ENCODE measurements at places on chromosomes 1 and 21. TPM values are rescaled to one million over a fixed set of nuclear protein-coding genes. Genes with fewer than 3 reads are reported as not detected.

EDN2 gene
- total RNA-seq = not detected

MNDA gene
- not detected for total RNA-seq

- DNase-seq = no peak
Observed at GRCh38 chr1:26012864-26013263, 8.7 kb upstream of the EXTL1 start.

DNA sequence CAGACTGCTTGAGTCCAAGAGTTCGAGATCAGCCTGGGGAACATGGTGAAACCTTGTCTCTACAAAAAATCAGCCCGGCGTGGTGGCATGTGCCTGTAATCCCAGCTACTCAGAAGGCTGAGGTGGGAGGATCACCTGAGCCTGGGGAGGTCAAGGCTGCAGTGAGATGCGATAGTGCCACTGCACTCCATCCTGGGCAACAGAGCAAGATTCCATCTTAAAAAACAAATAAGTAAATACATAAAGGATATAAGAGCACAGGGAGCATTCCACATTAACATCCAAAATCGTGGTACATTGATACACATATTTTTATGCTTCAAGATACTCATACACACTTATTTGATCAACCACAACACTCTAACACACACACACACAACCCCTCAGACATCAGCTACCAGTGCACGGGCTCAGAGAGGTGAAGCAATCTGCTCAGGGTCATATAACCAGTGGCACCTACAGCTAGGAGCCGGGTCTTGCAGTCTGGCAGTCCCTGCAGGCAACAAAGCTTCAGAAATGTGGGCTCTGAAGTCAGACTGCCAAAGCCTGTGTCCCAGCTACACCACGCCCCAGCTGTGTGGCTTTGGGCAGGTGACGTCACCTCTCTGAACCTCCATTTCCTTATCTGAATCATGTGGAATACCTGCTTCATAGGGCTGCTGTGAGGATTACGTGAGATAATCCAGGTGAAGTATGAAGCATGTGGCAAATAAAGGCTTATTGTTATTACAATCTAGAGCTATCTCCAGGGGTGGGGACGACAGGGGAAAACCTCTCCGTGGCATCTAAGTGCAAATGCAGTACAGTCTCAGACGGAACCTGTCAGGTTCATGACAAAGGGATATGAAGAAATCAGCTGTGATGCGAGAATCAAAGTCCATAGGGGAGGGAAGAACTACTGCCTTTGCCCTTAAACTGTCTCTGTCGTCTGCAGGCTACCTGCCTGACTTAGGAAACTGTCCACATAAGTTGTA lies 4.8 kb upstream of the CRYBG2 start:
- no peak for DNase-seq

GRCh38 chr1:35573198-35574124 lies at the start of gene TFAP2E:
TFAP2E (plus strand) TSS chr1:35573314; CDS start chr1:35573578, 264 bp downstream.
- DNase-seq = peak; percentile 36

- DNase-seq = peak; percentile 32
Observed at GRCh38 chr21:31218830-31219608, 125.0 kb downstream of the TIAM1 start.

GRCh38 chr1:94250341-94250740 lies 13.0 kb upstream of the ARHGAP29 start:
- DNase-seq = no peak

- no peak for DNase-seq
Observed at GRCh38 chr1:201473296-201473695, 4.3 kb upstream of the PHLDA3 start.

DNA sequence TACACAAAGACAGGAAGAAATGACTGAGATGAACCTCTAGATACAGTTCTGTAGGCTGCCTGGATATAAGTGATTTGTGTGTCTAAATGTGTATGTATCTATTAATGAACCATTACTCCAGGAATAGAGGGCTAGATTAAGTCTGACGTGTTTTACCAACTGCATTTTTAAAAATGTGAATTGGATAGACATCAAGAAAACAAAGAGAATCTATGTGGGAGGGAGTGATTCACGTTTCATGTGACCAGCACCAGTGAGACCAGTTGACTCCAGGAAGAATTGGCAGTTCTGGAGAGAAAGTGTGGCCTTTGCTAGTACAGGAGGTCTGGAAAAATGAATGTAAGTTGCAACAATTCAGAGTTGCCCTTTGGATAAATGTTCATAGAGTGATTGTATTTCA lies 53.4 kb upstream of the RGS21 start:
- peak; percentile 67 for DNase-seq

GRCh38 chr1:6083801-6084446 lies 38.2 kb downstream of the KCNAB2 start:
- DNase-seq = peak; percentile 3

DNA sequence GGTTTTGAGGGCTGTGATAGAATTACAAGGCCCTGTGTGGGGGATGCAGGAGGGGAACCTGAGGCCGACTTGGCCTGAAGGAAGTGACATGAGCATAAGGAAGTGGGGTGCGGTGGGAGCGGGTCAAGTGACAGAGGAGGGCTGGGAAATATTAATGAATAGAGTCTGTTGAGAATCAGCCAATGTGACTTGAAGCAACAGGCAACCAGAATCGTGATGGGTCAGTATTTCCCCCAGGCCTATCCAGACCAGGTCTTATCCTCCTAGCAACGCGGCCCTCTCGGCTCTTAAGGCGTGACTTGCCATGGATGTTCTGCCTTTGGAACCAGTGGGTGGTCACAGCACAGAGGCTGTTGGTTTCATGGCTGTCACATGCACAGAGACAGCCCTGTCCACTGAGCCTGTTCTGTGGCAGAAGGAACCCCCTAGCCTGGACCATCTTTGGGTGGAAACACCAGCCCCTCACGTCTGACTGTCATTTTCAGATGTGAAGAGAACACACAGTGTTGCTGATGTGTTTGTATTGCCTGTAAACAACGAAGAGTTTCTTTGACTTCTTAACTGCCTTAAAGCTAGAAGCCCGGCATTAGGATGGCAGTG lies 468.8 kb downstream of the CAMTA1 start:
- no peak for DNase-seq

PTBP2 gene
- total RNA-seq = 14.2 TPM

DNA sequence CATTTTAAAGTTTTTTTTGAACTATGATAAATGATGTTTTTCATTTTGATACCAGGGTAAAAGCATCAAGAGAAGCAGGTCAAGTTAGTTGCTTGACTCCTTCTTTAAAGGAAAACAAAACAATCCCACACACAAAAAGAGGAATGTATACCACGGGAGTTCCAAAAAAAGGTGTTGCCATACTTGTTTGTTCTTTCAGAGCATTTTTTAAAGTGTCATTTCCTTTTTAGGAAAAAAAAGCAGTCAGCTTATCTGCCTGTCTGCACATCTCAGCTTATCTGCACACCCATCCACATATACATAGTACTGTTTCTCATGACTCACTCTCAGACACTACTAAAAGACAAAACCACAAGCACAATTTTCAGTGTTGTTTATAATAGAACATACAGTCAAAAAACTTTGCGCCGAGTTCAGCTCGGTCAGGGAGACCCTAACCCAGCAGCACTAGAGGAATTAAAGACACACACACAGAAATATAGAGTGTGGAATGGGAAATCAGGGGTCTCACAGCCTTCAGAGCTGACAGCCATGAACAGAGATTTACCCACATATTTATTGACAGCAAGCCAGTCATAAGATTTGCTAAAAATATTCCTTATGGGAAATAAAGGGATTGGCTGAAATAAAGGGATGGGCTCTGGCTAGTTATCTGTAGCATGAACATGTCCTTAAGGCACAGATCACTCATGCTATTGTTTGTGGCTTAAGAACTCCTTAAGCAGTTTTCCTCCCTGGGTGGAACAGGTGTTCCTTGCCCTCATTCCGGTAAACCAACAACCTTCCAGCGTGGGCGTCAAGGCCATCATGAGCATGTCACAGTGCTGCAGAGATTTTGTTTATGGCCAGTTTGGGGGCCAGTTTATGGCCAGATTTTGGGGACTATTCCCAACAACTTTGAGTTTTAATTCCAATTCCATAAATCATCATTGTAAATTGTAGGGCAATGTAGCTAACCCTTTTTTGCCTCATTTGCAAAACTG lies 11.4 kb upstream of the MNDA start:
- peak; percentile 85 for DNase-seq

- DNase-seq = peak; percentile 44
Observed at GRCh38 chr1:55611123-55611522, 396.0 kb upstream of the USP24 start.

COX20 gene
- total RNA-seq = 32.8 TPM

GRCh38 chr1:1204425-1204920 lies 1.9 kb downstream of the TNFRSF18 start:
- no peak for DNase-seq

All from fibroblast of villous mesenchyme (primary cell).